Testis (tissue), 5 donors: ENCODE measurements at places on chromosomes 1 and 21. TPM values are rescaled to one million over a fixed set of nuclear protein-coding genes. Genes with fewer than 3 reads are reported as not detected.
A peak's percentile ranks its signal among the peaks of the same experiment; 100 is the strongest.

GRCh38 chr1:165905853-165906252 is 78.4 kb downstream of the UCK2 start:
- no peak for DNase-seq
- no peaks in the 10 kb centered on the region for H3K27me3 ChIP-seq
- no peaks in the 10 kb centered on the region for H3K36me3 ChIP-seq
- H3K4me3 ChIP-seq = no peak overlapping the region

GRCh38 chr1:168892931-168893330 is 163.9 kb upstream of the DPT start:
- no peak overlapping the region for H3K4me3 ChIP-seq
- no peaks in the 10 kb centered on the region for H3K4me1 ChIP-seq
- H3K36me3 ChIP-seq = no peaks in the 10 kb centered on the region
- H3K27ac ChIP-seq = no peak overlapping the region
- DNase-seq = no peak

- no peaks in the 10 kb centered on the region for H3K27me3 ChIP-seq
- no peaks in the 10 kb centered on the region for H3K4me1 ChIP-seq
- peak; percentile 17 for DNase-seq
- peak overlapping the region; percentile 8 for H3K27ac ChIP-seq
- H3K4me3 ChIP-seq = no peak overlapping the region
- no peaks in the 10 kb centered on the region for H3K36me3 ChIP-seq
Observed at GRCh38 chr1:33460947-33461629, 11.4 kb upstream of the ZSCAN20 start.

The UBE2U gene
- 16.9 TPM for total RNA-seq
